ENCODE measurements at places on chromosomes 16 and 17.

- peak; percentile 3 for DNase-seq
Measured at GRCh38 chr16:58393138-58393504, 850 bp downstream of the GINS3 start.

- DNase-seq, result no peak
Measured at GRCh38 chr17:60447375-60447774, 25.1 kb downstream of the CHCT1 start.

GRCh38 chr17:14428648-14429029, 127.8 kb downstream of the HS3ST3B1 start:
- DNase-seq, result peak; percentile 38

- DNase-seq, result no peak
Measured at GRCh38 chr16:50724306-50724705, 17.6 kb upstream of the CYLD start.

DNA sequence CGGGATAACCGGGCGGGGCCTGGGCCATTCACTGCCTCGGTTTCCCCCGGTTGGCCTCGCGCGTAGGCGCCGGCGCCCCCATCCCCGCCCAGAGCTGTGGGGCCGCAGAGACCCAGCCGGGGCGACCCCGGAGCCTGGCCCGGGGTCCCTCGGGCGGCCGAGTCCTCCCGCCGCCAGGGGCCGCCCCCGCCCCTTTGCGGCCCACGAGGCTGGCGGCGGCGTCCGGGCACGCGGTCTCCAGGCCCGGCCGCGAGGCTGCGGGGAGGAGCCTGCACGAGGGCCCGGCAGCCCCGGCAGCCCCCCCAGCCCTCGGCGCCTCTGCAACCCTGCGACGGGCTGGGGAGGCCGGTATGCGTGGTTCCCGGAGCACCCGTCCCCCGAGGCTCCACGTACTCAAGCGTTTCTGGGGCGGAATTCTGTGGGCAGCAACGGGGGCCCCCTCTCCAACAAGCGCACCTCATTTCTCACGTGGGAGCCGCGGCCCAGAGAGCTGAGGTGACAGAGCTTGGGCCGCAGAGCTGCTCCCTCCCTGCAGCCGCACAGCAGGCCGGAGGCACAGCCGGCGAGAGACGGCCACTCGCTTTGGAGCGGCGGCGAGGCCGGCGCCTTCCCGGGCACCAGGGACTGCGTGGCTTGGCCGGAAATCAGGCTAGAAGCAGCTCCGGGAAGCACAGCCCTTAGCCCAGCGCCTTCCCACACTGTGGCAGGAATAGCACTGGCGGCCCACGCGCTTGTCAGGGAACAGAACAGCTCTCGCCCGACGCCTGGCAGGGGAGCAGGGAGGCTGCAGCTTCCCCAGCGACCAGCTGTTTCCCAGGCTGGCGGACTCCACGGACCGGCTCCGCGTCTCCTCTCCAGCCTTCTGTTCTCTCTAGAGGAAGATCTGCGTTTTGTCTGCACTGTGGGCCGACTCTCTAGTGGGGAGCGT, 867 bp upstream of the LIMD2 start:
- DNase-seq, result peak; percentile 87

DNA sequence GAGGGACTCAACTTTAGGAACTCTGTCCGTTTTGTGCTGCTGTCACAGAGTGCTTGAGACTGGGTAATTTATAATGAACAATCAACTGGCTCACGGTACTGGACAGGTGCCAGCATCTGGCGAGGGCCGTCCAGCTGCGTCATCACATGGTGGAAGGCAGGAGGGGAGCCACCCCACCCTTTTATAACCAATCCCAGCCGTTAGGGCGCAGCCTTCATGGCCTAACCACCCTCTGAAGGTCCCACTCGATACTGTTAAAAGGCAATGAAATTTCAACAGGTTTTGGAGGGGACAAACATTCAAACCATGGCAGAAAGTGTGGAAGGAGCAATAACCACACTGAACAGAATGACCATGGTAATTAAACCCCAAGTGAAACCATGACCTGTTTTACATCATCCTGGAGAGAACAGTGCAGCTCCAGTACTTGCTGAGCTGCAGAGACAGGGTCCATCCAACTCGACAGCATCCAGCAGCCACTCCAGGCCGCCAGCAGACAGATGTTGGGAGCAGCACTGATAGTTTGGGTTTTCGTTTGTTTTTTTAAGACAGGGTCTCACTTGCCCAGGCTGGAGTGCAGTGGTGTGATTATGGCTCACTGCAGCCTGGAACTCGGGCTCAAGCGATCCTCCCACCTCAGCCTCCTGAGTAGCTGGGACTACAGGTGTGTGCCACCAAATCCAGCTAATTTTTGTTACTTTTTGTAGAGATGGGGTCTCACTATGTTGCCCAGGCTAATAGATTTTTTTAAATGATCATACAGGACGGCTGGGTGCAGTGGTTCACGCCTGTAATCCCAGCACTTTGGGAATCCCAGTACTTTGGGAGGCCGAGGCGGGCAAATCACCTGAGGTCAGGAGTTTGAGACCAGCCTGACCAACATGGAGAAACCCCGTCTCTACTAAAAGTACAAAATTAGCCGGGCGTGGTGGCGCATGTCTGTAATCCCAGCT, 11.0 kb downstream of the CHMP6 start:
- DNase-seq, result no peak

DNA sequence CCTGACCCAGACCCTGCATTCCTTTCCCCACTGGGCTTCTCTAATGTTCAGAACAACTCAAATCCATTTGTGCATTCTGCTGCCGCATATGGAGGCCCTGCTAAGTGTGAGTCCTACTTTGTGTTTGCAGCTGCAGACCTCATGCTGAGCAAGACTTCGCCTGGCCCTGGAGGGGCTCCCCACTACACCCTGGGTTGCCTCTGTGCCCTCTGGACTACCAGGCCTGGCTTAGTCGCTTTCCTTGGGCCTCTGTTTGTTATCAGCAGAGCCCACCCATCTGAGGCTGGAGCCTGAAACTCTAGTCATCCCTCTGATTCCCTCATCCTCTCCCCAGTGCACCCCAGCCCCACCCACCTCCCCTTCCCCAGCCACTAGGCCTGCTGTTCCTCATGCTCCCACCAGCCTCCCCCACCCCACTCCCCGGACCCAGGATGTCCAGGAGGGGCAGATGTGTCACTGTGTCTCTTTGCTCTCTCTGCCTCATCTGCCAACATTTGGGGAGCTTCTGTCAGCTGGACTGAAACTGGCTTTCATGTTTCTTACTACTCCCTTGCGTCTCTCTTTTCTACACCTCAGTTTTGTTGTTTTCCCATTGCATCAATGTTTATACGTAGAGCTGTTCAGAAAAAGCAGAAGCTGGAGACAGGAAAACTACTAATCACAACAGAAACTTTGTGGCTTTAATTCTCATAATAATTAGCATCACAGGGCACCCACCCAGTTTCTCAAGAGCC, 17.9 kb upstream of the CD300E start:
- DNase-seq, result peak; percentile 66

GRCh38 chr17:5354310-5354709, 65.2 kb downstream of the NUP88 start:
- DNase-seq, result no peak

- peak; percentile 96 for DNase-seq
Measured at GRCh38 chr17:40358323-40359038, 6.1 kb downstream of the GJD3 start.

GRCh38 chr16:3836641-3837040, 43.9 kb downstream of the CREBBP start:
- no peak for DNase-seq

DNA sequence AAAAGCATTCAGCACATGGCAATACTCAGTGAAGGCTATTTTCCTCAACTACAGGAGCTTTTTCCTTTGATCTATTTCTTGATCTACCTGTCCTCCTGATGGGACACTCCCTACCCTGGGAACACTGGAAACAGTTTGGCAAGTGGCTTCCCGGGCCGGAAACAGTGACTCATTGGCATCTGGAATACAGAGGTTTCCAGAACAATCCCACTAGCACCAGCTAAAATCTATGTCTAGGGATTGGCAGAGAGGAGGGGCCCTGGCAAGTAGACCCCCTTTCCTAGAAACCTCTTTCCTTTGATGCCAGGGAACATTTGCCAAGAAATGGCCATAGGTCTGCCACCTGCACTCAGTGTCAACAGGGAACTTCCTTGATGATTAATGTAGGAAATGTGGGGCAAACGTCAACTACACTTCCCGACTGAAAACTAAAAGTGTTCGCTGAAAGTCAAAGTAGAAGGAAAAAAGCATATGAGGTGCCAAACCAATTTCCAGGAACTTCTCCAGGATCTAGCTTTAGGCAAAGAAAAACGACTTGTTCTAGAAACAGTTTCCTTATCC, 30.4 kb upstream of the FBXW10B start:
- DNase-seq, result no peak

DNA sequence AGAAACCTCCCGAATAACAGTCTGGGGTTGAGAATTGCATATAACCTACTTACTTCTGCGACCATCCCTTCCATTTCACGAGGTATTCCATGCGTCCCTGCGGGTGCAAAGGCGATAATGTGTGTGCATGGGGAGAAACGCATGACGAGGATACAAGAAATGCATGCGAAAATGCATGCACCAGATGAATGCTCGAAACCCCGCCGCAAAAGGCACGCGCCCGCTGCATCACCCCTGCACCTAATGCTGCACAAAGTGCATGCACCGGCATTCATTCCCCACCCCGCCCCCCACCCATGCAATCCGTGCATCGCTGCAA, 474 bp downstream of the CBX8 start:
- peak; percentile 45 for DNase-seq

Measured in suppressor macrophage (primary cell).